ENCODE measurements at places on chromosomes 12 and 14.

DNA sequence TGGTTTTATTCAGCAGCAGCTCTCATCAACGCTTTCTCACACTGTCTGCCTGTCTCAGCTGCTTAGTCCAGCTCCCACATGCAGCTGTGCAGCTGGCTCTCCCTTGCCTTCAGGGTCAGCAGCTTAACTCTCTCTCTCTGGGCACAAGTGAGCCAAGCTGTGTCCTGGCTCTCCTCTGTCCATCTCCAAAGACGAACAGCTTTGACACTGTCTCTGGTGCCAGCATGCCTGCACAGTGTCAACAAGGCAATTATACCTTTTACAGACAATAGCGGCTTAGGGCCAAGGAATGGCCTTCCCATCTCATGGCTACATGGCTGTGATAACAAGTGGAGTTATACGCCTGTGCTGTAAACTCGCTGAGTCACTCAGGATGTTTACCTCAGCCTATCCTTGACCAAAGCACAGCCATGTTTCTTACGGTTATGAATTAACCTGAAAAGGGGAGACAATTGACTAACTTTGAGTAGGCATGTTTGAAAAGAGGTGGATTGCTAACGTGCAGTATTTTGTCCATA lies 38.4 kb upstream of the MANSC4 start:
- DNase-seq: no peak

DNA sequence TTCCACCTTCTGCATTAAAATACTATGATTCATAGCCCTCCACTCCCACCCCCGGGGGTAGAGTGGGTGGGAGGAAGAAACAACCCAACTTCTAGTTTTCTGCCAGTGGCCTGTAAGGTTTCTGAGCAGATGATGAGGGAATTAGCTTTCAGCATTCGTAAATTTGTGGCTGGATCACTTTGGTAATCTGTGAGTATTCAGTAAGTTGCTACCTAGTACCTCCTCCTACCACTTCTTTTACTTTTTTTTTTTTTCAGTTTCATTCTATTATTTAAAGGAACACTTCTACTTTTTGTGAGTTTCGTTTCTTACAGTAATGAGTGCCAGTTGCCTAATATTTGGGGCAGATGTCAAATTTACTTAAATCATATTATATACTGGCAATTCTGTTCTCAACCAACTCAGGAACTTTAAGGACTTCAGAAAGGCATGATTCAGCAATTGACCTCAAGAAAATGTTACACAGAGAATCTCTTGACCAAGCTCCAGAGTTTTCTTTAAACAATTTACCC lies 42.4 kb upstream of the EMP1 start:
- no peak for DNase-seq

GRCh38 chr12:128326406-128326805 lies 59.4 kb downstream of the TMEM132C start:
- no peak for DNase-seq

- DNase-seq: no peak
These were observed 68.0 kb upstream of the AMIGO2 start for GRCh38 chr12:47147739-47148138.

- no peak for DNase-seq
These were observed 13.5 kb downstream of the PHLDA1 start for GRCh38 chr12:76018111-76018510.

DNA sequence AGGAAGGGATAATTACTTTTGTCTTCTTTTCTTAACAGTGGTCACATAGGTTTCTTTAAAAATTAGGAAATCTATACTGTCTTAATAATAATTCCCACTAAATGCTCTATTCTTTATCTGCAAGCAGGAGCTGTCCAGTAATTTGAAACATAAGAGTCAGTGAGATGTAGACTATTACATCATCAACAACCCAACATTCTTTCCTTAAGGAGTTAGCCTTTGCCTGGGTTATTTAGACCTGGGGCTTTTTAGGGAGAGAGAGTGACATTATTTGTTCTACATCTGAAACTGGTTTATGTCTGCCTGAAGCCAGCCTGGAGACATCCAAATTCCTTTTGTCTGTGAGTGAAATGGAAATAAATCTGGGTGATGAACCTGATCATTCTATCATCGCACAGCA lies 294.4 kb downstream of the TMTC2 start:
- DNase-seq: no peak

- no peak for DNase-seq
These were observed 537.0 kb downstream of the SLC6A15 start for GRCh38 chr12:84375449-84376170.

GRCh38 chr12:105485321-105485910 lies 154.9 kb downstream of the C12orf75 start:
- peak; percentile 34 for DNase-seq

GRCh38 chr12:58920961-58921861 lies 907 bp upstream of the LRIG3 start:
- DNase-seq: no peak

DNA sequence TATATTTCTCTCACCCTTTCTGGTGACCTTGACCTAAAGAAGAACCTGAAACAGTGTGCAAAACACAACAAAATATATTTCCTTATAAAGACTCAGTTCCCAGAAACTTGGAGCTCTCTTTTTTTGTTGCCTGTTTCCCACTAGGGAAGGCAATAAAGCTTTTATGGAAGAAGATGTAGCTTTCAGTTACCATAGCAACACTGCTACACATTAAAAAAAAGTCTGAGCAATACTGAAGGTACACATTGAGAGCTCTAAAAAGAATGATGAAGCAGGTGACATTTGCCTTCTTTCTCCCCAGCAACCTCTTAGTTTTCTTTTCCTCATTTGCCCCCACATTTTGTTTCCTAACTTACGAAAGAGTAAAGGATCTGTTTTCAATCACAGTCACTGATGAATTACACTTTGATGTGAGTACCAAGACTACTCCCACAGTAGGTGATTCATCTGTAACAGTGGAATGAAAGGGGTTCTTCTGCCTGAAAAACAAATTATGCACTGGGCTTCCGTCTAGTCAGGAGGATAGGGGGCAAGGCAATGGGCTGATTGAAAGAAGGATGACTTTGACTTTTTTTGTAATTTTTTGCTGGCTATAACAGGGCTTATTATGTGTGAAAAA lies 1.1 kb upstream of the CATSPERB start:
- no peak for DNase-seq

DNA sequence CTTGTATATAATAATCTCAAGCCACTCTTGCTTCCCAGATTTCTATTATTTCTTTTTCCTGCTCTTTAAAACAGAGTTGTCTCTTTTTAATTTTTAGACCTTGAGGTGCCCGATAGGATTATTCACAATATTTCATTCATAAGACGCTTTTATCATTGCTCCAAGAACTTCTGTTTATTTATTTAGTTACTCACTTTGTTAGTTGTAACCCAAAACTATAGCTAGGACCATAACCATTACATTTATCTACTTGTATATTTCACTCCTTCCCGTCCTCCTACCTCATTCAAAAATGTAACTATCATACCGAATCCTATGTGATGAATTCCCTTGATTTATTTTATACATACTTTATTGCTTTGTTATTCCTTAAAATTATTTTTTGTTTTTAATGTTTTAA lies 7.1 kb downstream of the EIF2S3B start:
- DNase-seq: no peak
